ENCODE measurements at places on chromosomes 16 and 17. TPM values are rescaled to one million over a fixed set of nuclear protein-coding genes. Genes with fewer than 3 reads are reported as not detected.

KCTD19 gene
- total RNA-seq, result not detected

HAS3 gene
- 8.3 TPM for total RNA-seq

TBX6 gene
- total RNA-seq, result 1.6 TPM

NGFR gene
- 1.6 TPM for total RNA-seq

NLRC5 gene
- total RNA-seq, result 1.6 TPM

TNFSF13 gene
- total RNA-seq, result 0.20 TPM

ZNF624 gene
- 7.6 TPM for total RNA-seq

KRTAP2-1 gene
- total RNA-seq, result not detected

GRCh38 chr16:84228256-84228838, 11.5 kb downstream of the KCNG4 start:
- H3K4me3 ChIP-seq, result no peak overlapping the region
- H3K4me1 ChIP-seq, result no peaks in the 10 kb centered on the region
- H3K27me3 ChIP-seq, result no peaks in the 10 kb centered on the region

GRCh38 chr16:4510747-4511426, 27.7 kb downstream of the CDIP1 start:
- no peak for DNase-seq
- H3K27me3 ChIP-seq, result no peaks in the 10 kb centered on the region
- H3K27ac ChIP-seq, result no peak overlapping the region
- no peaks in the 10 kb centered on the region for H3K4me1 ChIP-seq

GRCh38 chr17:49557312-49558024, 18.2 kb upstream of the NXPH3 start:
- H3K36me3 ChIP-seq, result no peaks in the 10 kb centered on the region
- H3K4me1 ChIP-seq, result no peaks in the 10 kb centered on the region
- H3K4me3 ChIP-seq, result no peak overlapping the region
- peak; percentile 83 for DNase-seq

DNA sequence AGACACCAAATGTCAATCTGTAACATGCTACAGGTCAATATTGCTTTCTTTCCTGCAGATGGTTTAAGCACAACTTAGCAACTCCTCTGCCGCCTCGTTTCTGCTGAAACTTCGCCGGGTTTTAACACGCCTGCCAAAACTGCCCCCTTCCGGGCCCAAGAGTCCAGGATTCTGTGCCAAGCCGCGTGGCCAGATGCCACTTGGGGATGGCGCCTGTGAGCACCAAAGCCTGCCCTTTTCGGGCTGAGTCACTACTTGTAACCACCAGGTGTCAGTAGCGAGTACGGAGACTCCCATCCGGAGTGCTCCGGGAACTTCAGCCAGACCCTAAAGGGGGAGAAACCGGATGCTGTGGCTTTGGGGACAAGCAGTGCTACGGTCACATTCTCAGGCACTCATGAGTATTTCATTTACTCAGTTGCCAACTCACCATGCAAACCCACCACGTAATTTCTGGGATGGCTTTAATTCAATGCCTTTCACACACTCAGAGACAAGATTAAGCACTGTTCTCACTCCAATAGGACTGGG, 7.8 kb downstream of the PMP22 start:
- H3K36me3 ChIP-seq, result no peaks in the 10 kb centered on the region
- H3K4me1 ChIP-seq, result no peaks in the 10 kb centered on the region
- DNase-seq, result peak; percentile 47
- no peak overlapping the region for H3K27ac ChIP-seq
- no peaks in the 10 kb centered on the region for H3K27me3 ChIP-seq

DNA sequence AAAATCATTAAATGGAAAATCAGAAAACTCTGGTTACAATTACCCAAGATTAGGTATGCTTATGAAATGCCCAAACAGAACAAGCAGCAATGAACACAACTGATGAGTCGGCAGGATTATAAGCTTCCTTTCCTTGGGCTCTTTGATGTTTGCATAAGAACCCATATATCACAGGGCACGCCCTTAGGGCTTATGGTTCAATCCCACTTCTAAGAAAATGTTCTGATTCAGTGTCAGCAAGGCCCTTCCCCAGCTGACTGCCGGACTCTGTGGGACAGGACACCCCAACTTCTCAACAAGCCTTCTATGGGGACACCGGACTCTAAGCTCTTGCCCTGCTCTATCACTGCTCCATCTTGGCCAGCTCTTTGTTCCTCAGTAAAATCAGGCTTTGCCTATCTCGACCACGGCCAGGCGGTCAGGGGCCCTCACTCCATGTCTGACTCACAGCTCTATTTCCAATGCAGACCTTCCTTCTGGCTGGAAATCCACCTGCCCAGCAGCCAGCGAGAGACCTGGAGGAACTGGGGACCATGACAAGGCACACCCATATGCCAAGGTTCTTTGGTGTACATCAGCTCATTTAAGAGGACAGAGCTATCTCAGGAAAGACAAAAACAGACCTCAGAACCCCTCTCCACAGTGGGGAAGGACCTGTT, 26.8 kb downstream of the LITAFD start:
- no peak for DNase-seq
- peaks cover 35% of the 10 kb centered on the region for H3K4me1 ChIP-seq
- no peak overlapping the region for H3K4me3 ChIP-seq
- H3K27ac ChIP-seq, result peak overlapping the region; percentile 37
- H3K36me3 ChIP-seq, result peaks cover 3% of the 10 kb centered on the region

DNA sequence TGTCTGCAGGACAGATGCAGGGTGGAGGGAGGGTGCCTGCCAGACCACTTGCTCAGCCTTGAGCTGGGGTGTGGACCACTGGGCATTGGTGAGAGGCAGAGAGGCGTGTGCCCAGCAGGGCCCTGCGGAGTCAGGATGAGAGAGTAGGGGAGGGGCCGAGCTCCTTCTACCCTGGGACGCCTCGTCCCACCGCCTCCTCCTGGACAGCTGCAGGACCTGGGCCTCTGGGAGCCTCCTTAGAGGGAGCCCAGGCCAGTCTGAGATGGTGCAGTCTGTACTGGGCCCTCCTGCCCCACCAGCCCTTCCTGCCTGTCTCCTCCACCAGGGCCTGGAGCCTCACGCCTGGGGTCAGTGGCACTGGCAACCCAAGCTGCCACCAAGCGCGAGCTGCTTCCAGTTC, 35.9 kb upstream of the ACSF3 start:
- no peak for DNase-seq
- no peaks in the 10 kb centered on the region for H3K36me3 ChIP-seq
- H3K4me1 ChIP-seq, result no peaks in the 10 kb centered on the region
- H3K4me3 ChIP-seq, result no peak overlapping the region

GRCh38 chr16:9679213-9679767, 502.9 kb downstream of the GRIN2A start:
- no peaks in the 10 kb centered on the region for H3K4me1 ChIP-seq
- no peak for DNase-seq
- no peaks in the 10 kb centered on the region for H3K27me3 ChIP-seq
- no peak overlapping the region for H3K27ac ChIP-seq
- H3K36me3 ChIP-seq, result no peaks in the 10 kb centered on the region

DNA sequence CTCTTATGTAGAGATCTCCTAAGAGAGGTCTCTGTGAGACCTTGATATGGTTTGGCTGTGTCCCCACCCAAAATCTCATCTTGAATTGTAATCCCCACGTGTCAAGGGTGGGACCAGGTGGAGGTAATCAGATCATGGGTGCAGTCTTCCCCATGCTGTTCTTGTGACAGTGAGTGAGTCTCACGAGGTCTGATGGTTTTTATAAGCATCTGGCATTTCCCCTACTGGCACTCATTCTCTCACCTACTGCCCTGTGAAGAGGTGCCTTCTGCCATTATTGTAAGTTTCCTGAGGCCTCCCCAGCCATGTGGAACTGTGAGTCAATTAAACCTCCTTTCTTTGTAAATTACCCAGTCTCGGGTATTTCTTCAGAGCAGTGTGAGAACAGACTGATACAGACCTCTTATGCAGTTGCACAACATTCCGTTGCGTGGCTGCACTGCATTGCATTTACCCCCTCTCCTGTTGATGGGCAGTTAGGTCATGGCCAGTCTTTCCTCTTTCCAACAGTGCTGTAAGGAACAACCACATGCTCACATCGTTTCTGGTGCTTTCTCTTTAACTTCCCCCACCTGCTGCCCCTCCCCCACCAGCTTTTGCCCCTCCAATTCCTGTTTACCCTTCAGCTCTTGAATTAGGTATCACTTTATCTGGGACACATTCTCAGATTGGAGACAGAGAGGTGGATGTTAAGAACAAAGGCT, 43.6 kb upstream of the MED9 start:
- no peak for DNase-seq
- peaks cover 72% of the 10 kb centered on the region for H3K4me1 ChIP-seq
- H3K4me3 ChIP-seq, result no peak overlapping the region
- H3K27ac ChIP-seq, result no peak overlapping the region

GRCh38 chr17:82238472-82239201, 9.8 kb downstream of the SLC16A3 start:
- H3K4me1 ChIP-seq, result peaks cover 25% of the 10 kb centered on the region
- peaks cover 4% of the 10 kb centered on the region for H3K36me3 ChIP-seq
- H3K27me3 ChIP-seq, result no peaks in the 10 kb centered on the region
- peak overlapping the region; percentile 39 for H3K27ac ChIP-seq

DNA sequence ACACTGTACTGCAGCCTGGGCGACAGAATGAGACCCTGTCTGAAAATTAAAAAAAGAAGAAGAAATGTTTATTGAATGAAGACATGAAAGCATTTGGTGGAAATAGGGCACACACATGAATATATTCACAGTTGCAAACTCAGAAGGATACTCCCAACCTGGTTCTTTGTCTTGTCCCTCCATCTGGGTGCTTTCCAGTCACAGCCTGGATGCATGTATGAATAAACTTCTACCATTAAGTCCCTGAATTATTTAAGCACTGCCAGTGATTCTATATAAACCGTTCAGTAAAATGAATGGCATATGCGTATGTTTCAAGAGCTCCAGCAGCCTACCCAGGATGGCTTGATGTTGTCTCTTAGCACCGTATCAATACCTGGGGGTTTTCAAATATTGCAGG, 591.1 kb downstream of the WWOX start:
- no peak overlapping the region for H3K4me3 ChIP-seq
- H3K27ac ChIP-seq, result no peak overlapping the region
- H3K36me3 ChIP-seq, result no peaks in the 10 kb centered on the region
- DNase-seq, result no peak
- H3K4me1 ChIP-seq, result no peaks in the 10 kb centered on the region
- H3K27me3 ChIP-seq, result no peaks in the 10 kb centered on the region

- DNase-seq, result no peak
- H3K27me3 ChIP-seq, result no peaks in the 10 kb centered on the region
- H3K4me3 ChIP-seq, result no peak overlapping the region
Measured at GRCh38 chr17:17722906-17723353, 41.7 kb downstream of the RAI1 start.

GRCh38 chr17:37265446-37266173, 110.2 kb upstream of the C17orf78 start:
- no peaks in the 10 kb centered on the region for H3K4me1 ChIP-seq
- H3K27me3 ChIP-seq, result no peaks in the 10 kb centered on the region
- no peak overlapping the region for H3K27ac ChIP-seq
- no peak for DNase-seq

DNA sequence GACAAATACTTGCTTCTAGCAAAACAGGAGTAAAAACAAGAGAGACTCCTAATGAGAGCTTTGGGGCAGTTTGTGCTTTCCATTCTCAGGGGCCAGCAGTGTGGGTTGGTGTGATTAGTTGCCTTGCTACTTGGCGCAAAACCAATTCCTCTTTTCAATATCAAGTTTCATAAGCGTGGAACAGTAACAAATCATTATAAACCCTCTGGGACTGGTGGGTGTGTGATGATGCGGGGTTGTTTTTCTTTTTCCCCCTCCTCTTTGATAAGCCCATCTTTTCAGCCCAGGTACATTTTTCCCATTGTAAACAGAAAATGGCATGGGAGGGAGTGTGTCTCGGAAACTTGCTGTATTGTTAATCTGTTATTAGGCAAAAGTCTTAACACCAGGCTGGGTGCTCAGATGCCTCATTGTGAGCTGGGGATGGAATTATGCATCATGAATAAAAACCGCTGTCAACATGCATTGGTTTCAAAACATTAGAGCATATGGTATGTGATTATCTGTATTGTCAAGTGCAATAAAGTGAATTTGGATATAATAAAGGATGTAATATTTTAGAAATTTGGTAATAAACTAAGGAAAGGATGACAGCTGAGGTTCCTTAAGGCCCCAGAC, 166.4 kb downstream of the CCDC182 start:
- no peaks in the 10 kb centered on the region for H3K36me3 ChIP-seq
- H3K27me3 ChIP-seq, result no peaks in the 10 kb centered on the region
- H3K4me1 ChIP-seq, result no peaks in the 10 kb centered on the region
- no peak overlapping the region for H3K4me3 ChIP-seq

- DNase-seq, result no peak
- H3K4me3 ChIP-seq, result no peak overlapping the region
- H3K27me3 ChIP-seq, result no peaks in the 10 kb centered on the region
- H3K36me3 ChIP-seq, result no peaks in the 10 kb centered on the region
- no peaks in the 10 kb centered on the region for H3K4me1 ChIP-seq
Measured at GRCh38 chr17:29980261-29980660, 38.8 kb downstream of the EFCAB5 start.

DNA sequence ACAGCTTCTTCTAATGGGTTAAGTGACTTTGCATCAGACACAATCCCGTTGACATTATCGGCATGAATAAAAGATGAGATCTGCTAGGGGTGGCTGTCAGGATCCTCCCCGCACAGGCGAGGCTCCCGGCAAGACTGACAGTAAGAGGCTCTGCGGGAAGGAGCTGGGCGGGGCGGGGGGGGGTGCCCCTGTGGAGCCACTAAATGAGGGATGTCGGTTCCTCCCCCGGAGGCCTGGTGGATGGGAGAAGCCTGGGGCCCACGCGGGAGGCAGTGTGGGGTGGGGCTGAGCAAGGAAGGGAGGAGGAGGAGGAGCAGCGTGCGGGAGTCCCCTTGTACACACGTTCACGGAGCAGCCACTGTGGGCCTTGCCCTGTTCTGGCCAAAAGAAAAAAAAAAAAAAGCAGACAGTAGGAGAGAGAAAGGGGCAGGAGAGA, 190.9 kb upstream of the GSE1 start:
- DNase-seq, result no peak
- H3K4me1 ChIP-seq, result peaks cover 34% of the 10 kb centered on the region
- no peaks in the 10 kb centered on the region for H3K36me3 ChIP-seq
- H3K4me3 ChIP-seq, result peak overlapping the region; percentile 19
- peak overlapping the region; percentile 49 for H3K27ac ChIP-seq

All from Caco-2 (cell line).